Cerebellar cortex (tissue), 1 donor: ENCODE measurements at places on chromosomes 7 and 10.

- DNase-seq = no peak
Measured at GRCh38 chr7:20482071-20482470, 133.4 kb upstream of the ABCB5 start.

DNA sequence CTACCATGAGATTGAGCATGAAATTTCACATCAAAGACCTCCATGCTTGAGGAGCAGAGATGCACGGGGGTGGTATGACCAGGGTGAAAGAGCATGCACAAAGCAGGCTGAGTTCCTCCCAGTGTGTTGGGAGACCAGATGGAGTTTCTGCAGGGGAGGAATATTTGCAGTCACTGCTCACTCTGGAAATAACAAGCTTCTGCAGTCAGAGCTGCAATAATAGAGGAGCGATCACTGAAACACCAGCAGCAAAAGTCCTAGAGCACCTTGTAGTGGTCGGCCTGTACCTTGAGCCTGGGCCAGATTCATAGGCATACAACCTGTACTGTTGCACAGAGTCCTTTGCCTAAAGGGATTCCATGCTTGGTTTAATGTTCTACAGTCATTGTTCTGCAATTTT is 184.5 kb upstream of the SP8 start:
- DNase-seq = no peak

DNA sequence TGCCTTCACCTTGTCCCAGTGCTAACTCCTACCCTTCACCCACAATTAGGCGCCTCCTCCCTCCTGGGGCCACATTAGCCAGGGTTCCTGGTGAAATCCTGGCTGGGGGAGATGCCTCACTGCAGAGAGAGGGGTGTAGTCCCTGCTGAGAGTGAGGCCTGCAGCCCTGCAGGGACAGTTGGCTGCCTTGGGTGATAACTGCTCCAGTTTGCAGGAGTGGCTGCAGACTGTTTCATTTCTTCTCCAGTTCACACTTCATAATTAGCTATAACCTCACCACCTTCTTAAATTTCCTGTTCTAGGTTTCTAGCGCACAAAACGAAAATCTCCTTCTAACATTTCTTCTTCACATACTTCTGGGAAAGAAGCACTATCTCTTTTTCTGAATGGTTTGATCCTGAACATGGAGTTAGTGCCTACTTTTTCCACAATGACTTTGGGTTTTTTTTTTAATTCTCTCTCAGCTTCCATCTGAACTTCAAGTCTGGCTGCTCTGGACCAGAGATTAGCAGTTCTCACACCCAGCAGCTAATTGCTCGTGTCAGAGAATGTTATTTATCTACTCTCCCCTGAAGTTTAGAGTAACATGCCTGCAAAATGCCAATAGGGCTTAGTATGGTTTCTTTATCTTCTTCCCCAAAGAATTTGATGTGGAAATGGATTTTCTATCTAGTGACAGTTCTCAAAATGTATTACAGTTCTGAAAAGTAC is 15.5 kb upstream of the JAZF1 start:
- no peak for DNase-seq

DNA sequence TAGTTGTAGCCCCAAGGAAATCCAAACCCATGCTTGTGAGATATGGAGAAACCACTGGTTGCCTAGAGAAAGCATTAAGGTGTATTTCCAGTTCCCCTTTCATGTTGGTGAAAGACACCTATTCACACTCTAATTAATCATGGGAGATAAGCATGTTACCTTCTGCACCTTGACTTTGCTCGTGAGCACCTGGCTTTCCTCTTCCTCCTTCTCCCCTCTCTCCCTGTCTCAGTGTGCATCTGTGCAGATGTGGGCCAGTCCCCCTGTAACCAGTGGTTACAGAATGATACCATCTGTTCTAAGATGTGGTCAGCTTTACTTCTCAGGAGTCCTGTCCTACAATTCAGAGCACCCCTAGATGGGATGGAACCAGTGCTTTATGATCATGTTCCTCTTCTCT is 160.6 kb downstream of the LCOR start:
- no peak for DNase-seq

DNA sequence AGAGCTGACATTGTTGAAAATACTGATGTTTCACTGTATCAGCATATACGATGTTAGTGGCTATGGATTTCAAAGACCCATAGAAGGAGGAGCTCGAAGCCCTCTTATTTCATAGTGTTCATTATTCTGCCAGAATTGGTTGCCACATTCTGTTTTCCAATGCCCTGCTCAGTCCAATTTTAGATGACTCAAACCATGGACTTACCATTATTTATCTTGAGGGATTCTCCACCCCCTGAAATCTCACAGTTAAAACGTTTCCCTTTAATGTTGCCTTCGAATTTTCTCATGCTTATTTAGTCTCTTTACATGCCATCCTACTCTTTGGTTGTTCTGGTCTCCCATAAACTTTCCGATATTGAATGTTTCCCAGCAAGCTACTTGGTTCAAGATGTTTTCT is 264.5 kb downstream of the HDAC9 start:
- DNase-seq = no peak

- no peak for DNase-seq
Measured at GRCh38 chr10:11341283-11341960, 270.0 kb downstream of the USP6NL start.

- DNase-seq = no peak
Measured at GRCh38 chr10:119333146-119333792, 125.9 kb downstream of the GRK5 start.

DNA sequence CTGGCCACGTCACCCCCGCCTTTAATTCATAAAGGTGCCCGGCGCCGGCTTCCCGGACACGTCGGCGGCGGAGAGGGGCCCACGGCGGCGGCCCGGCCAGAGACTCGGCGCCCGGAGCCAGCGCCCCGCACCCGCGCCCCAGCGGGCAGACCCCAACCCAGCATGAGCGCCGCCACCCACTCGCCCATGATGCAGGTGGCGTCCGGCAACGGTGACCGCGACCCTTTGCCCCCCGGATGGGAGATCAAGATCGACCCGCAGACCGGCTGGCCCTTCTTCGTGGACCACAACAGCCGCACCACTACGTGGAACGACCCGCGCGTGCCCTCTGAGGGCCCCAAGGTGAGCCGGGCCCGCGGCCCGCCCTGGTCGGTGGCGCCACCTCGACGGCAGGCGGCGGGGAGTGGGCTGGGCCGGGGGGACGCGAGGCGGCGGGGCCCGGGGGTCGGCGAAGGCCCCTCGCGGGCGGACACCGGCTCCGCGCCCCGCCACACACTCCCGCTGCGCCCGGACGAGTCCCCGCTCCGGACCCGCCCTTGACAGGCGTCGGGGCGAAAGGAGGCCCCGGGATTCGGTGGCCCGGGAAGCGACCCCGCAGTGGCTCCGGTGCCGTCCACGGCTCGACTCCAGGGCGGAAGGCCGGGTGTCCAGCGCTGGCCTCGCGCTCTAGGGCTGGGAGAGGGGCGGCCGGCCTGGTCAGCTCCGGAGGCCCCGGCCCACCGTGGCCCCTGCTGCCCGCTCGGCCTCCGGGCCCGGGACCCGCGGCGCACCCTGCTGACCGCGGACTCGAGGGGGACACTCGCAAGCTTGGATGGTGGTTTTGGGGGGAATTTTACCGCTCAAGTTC is 557 bp downstream of the BAG3 start:
- no peak for DNase-seq

DNA sequence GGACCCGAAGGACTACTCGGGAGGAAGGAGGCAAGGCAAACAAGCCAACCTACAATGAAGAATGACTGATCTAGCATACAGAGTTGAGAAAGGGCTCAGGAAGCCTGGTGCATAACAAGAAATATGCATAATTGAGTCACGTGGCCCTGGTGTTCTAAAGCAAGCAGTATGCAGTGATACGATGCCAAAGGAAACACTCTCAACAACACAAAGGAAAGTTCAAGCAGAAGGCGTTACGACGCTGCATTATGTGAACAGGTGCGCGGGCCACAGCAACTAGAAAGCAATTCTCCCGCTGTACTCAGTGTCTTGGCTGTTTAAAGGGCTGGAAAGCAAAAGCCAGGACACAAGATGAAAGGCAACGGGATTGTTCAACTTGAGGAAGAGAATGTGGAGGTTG is 100.8 kb downstream of the PRTFDC1 start:
- no peak for DNase-seq

DNA sequence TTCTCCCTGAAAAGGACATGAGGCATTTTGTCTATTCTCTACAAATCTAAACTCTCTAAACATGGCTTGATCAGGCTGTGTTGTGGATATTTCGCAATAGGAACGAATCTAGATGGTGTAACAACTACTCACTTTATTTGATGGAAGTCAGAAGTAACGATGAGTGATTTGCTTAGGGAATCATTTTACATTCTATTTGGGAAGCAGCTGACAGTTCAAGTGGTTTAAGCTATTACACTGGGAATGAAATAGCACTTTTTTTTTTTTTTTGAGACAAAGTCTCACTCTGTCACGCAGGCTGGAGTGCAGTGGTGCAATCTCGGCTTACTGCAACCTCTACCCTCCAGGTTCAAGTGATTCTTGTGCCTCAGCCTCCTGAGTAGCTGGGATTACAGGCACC is 44.1 kb downstream of the NPY start:
- no peak for DNase-seq

GRCh38 chr7:52540041-52540440 is 495.4 kb upstream of the POM121L12 start:
- no peak for DNase-seq

DNA sequence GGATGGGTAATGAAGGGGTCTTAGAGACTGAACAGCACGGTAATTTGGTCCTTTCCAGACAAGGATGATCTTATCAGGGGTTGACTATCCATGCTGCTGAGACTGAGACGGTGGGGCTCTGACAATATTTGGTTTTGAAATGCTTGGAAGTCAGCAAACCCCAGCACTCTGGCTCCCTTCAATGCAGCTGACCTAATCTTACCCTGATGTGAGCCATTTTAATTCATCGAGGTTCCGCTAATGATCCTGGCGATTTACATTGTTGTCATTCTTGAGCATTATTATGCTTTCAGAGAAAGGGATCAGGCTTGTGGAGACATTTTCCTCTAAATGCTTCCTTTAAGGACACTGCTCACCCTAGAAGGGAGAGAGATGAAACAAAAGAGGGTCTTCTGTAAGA is 114.6 kb upstream of the BMPER start:
- DNase-seq = no peak

DNA sequence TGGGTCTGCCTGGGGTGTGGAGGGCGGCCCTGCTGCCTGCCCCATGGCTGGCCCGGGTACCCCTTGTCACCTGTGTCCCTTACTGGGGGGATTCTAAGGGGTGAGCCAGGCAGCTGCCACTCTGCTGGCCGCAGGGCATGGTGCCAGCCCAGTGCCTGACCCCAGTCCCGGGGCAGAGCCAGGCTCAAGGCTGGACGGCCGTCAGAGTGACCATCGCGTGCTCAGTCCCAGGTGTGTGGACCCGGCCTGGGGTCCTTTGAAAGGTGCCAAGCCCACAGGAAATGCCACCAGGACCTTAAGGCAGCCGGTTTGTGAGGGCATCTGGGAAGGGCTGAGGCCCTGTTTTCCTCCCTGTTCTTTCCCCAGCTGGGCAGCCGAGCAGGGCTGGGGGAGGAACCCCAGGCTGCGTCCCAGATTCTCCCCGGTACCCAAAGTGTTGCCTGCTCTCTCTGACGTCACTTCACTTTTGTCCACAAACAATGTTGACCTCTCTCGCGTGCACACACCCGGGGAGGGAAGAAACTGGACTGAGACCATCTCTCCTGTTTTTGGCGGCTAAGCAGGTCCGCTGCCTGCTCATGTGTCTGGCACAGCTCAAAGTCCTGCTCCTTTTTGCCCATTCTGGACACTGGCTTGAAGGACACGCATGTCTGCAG is 37.6 kb downstream of the PAPOLB start:
- DNase-seq = no peak

DNA sequence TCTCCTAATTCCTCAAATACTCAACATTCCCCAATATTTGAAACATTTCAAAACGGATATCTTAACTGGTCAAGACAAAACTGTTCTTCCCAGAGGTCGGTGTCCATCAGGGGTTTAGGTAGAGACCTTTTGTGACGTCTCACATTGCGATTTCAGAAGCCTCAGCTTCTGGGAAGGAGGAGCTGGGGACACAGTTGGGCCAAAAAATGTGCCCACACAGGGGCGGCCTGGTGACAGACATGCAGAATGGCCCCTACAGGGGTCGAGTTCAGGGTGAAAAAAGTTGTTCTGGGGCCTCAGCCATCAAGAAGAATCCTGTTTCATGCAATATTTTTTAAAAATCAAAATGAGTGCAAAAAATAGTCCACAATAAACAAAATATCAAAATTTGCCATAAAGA is 108.7 kb upstream of the PFKP start:
- no peak for DNase-seq

DNA sequence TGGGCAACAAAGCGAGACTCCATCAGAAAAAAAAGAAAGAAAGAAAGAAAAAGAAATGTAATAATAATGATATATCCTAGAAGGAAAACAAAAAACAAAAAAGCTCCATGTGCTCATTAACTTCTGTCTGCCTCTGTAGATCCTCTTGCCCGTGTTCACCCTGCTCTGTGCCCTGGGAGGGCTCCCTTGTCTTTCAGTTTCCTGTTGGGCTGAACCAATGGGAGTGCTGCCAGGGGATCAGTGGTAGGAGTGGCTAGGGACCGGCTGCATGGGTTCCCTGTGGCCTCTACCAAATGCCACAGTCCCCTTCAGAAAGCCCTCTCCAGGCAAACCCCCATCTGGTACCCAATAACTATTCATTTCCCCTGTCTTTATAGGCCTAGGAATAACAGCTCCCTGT is 51.8 kb upstream of the PARD3 start:
- no peak for DNase-seq

- no peak for DNase-seq
Measured at GRCh38 chr10:103445767-103446567, 6.2 kb downstream of the CALHM2 start.

DNA sequence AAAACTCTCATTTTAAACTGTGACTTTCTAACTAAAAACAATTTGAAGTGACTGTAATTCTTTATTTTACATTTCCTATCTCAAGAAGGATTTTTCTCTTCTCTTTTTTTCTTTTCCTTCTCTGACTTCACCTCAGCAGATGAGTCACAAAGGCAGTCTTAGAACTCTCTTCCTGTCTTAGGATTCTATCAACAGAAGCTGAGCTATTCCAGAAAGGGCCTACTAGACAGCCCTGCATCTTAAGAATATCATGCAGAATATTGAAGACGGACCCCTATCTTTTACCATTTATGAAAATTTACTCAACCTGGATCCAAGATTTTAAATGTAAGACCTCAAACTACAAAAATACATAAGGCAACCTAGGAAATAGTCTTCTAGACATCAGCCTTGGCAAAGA is 365.7 kb upstream of the SEMA3C start:
- DNase-seq = no peak

GRCh38 chr7:143979359-143979758 is 20.8 kb upstream of the OR6B1 start:
- DNase-seq = no peak

GRCh38 chr10:51532044-51532443 is 167.4 kb downstream of the CSTF2T start:
- no peak for DNase-seq

DNA sequence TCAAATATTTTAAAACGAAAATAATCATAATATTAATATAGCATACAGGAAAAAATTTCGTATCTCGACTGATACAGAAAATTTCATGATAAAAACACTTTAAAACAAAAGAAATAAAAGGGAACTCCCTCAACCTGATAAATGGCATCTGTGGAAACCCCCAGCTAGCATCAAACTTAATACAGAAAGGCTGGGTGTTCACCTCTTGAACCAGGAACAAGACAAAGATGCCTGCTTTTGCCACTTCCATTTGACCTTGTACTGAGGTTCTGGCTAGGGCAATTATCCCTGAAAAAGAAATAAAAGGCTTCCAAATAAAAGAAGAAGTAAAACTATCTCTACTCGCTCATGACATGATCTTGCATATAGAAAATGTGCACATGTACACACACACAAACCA is 2.5 kb upstream of the ALOX5 start:
- no peak for DNase-seq
